ENCODE measurements at places on chromosomes 4 and X. TPM values are rescaled to one million over a fixed set of nuclear protein-coding genes. Genes with fewer than 3 reads are reported as not detected.

Gene GPM6B
- 0.11 TPM for total RNA-seq

Gene NKX3-2
- total RNA-seq, result 0.09 TPM

Gene CCKAR
- not detected for total RNA-seq

Gene NXF2B
- not detected for total RNA-seq

Gene DRP2
- total RNA-seq, result 0.27 TPM

Gene PJA1
- total RNA-seq, result 15.2 TPM

Gene ZNF185
- total RNA-seq, result 8.7 TPM

Gene TRPC3
- total RNA-seq, result 0.08 TPM

Gene TLR3
- 0.39 TPM for total RNA-seq

Gene STPG2
- total RNA-seq, result not detected

Gene DEFB131A
- total RNA-seq, result not detected

Gene ARHGAP36
- not detected for total RNA-seq

Gene TRIM75
- not detected for total RNA-seq

Gene ENPEP
- total RNA-seq, result 0.14 TPM

Gene TLR10
- total RNA-seq, result 0.06 TPM

Gene LRAT
- 0.11 TPM for total RNA-seq

Gene PPP1R2C
- total RNA-seq, result not detected

Gene FGB
- 21.1 TPM for total RNA-seq

Gene CHIC2
- total RNA-seq, result 8.2 TPM

Gene PPP4R3C
- total RNA-seq, result not detected

Gene PFKFB1
- total RNA-seq, result 0.11 TPM

Gene UGT2B17
- total RNA-seq, result not detected

Gene HSPA4L
- 8.5 TPM for total RNA-seq

Gene CXCL10
- total RNA-seq, result 0.18 TPM

Gene ZXDA
- 1.6 TPM for total RNA-seq

Gene ATP2B3
- total RNA-seq, result not detected

Gene IBSP
- total RNA-seq, result not detected

Gene XK
- total RNA-seq, result 0.34 TPM

Gene SPANXA2
- total RNA-seq, result 0.23 TPM

Gene C1QTNF7
- total RNA-seq, result not detected

Gene TKTL1
- total RNA-seq, result not detected

Gene CT83
- not detected for total RNA-seq

Gene PCDH10
- 0.08 TPM for total RNA-seq

Gene MAGEA12
- 0.12 TPM for total RNA-seq

Gene NAP1L3
- 0.25 TPM for total RNA-seq

Gene WDR13
- total RNA-seq, result 64.6 TPM

Gene ACTRT1
- not detected for total RNA-seq

Gene UGT2B10
- total RNA-seq, result not detected

Gene MAGEH1
- 5.9 TPM for total RNA-seq

Gene CT45A3
- not detected for total RNA-seq

All from A549 treated with ZK216348 at 1 μM for 4 hours (cell line).